Natural killer cell (primary cell): ENCODE measurements at places on chromosomes 5 and 9. TPM values are rescaled to one million over a fixed set of nuclear protein-coding genes. Genes with fewer than 3 reads are reported as not detected.

The PCDHA9 gene
- not detected for total RNA-seq

DNA sequence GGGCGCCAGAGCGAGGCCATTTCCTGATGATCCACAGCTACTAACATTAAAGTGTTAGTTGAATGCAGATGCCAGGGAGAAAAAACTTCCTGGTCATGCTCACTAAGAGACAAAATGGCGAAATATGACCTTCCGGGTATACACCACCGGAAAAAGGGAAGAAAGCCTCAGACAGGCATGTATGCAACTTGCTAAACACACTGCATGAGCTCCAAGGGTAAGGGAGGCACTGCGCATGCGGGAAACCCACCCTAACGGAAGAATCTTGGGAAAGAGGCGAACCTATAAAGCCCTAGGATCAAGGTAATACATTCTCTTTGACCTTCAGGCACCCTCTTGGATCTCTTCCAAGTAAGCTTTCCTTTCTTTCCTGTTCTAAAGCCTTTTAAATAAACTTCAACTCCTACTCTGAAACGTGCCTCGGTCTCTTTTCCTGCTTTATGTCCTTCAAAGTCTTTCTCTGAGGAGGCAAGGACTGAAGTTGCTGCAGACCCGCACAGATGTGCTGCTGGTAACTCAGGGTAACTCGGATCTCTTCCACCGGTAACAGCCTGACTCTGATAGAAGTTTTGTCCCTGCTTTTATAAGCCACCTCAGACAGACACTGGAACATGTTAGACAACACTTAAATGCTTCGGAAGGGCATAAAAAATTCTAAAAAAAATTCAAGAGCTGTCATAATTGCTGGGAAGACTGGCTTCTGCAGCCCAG lies 64.9 kb downstream of the DTWD2 start:
- no peak for DNase-seq

DNA sequence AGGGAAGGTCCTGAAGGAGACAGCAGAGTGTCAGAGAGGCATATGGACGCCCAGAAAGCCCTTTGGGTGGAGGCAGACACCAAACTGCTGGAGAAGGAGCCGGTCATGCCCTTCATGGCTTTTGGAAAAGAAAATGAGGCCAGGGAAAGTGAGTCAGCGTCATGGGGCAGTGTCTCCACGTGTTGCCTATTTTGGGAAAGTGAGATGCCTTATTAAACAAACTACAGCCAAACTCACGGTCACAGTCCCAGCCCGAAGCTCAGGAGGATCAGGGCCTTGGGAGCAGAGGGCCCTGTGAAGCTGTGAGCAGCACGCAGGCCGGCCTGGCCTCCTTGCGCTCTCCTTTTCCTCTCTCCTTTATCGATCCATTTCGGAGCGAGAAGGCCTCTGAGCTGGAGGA lies 25.0 kb downstream of the RGS3 start:
- DNase-seq = no peak

- DNase-seq = no peak
These were observed 801.2 kb downstream of the MAT2B start for GRCh38 chr5:164306662-164307061.

DNA sequence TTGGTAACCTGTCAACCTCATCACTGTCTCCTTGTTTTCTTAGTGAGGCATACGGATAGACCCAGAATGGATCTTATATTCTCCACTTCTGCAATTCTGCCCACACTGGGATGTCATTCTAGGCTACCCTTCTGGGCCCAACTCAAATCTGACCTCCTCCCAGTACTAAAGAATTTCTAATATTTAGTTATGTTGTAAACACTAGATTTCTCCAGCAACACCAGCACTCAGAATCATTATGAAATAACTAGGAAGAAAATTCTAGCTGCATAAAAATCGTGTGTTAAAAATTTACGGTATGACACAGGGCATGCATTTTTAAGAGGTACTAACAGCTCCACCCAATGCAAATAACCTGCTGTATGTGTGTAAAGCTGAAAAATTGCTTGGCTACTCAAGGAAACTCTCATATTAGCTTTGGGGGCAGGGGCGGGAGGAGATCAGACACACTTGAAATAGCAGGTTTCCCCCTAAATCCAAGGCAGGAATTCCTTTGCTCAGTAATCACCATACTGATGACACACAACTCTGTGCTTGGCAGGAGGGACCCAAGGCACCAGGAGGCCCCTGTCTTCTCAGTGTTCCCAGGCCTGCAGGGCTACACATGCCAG lies 27.3 kb downstream of the MACROH2A1 start:
- no peak for DNase-seq

GRCh38 chr9:93133681-93134014 lies 403 bp downstream of the NINJ1 start:
- DNase-seq = peak; percentile 65

- DNase-seq = no peak
These were observed at the start of gene HSPB3 for GRCh38 chr5:54455413-54456157. Gene HSPB3 (plus strand): TSS chr5:54455699. CDS start chr5:54455790, 91 bp downstream.
